ENCODE measurements at places on chromosomes 1 and 21. TPM values are rescaled to one million over a fixed set of nuclear protein-coding genes. Genes with fewer than 3 reads are reported as not detected.

The TMEM52 gene
- total RNA-seq, result 0.54 TPM

The KCNJ15 gene
- total RNA-seq, result not detected

The GATAD2B gene
- 2.3 TPM for total RNA-seq

The IL10 gene
- total RNA-seq, result not detected

The FCRL5 gene
- not detected for total RNA-seq

The PTGFR gene
- total RNA-seq, result 0.32 TPM

The NT5C1A gene
- total RNA-seq, result not detected

The PRRC2C gene
- total RNA-seq, result 49.9 TPM

The MTMR11 gene
- total RNA-seq, result 10.7 TPM

The RBP7 gene
- total RNA-seq, result not detected

The PTPRU gene
- total RNA-seq, result 23.5 TPM

The CROCC gene
- 3.1 TPM for total RNA-seq

The PALMD gene
- 30.0 TPM for total RNA-seq

The SAMD11 gene
- total RNA-seq, result 21.4 TPM

The DPM3 gene
- total RNA-seq, result 26.9 TPM

The EDN2 gene
- 0.81 TPM for total RNA-seq

The SH2D2A gene
- total RNA-seq, result 0.18 TPM

The POU3F1 gene
- total RNA-seq, result not detected

The ALPL gene
- total RNA-seq, result 11.3 TPM

The SPATA21 gene
- not detected for total RNA-seq

The KCNJ9 gene
- not detected for total RNA-seq

The CFAP45 gene
- total RNA-seq, result not detected

The LENEP gene
- not detected for total RNA-seq

The DNAJC16 gene
- total RNA-seq, result 20.6 TPM

The CAMK2N1 gene
- 5.4 TPM for total RNA-seq

The FCGR2B gene
- not detected for total RNA-seq

The ORC1 gene
- 2.0 TPM for total RNA-seq

The TMEM269 gene
- not detected for total RNA-seq

The GPR25 gene
- total RNA-seq, result not detected

The PCP4 gene
- not detected for total RNA-seq

The RER1 gene
- 97.8 TPM for total RNA-seq

The FAM177B gene
- not detected for total RNA-seq

The SYTL1 gene
- 0.65 TPM for total RNA-seq

The PTPN22 gene
- not detected for total RNA-seq

The WNT4 gene
- total RNA-seq, result not detected

The KLHL21 gene
- total RNA-seq, result 39.5 TPM

The TEX38 gene
- total RNA-seq, result not detected

The RGS1 gene
- not detected for total RNA-seq

The CELF3 gene
- not detected for total RNA-seq

The TGFB2 gene
- total RNA-seq, result 5.8 TPM

The CELA3A gene
- total RNA-seq, result not detected

The SRGAP2 gene
- 28.3 TPM for total RNA-seq

The CTSE gene
- total RNA-seq, result not detected

The SLC35A3 gene
- total RNA-seq, result 32.3 TPM

The ITPKB gene
- 15.9 TPM for total RNA-seq

The ZBTB8B gene
- total RNA-seq, result under 0.01 TPM

The CYP4B1 gene
- total RNA-seq, result not detected

The TMPRSS15 gene
- total RNA-seq, result not detected

The PRMT2 gene
- 97.0 TPM for total RNA-seq

The AADACL4 gene
- not detected for total RNA-seq

The NBPF6 gene
- total RNA-seq, result not detected

The MCOLN3 gene
- not detected for total RNA-seq

The DR1 gene
- total RNA-seq, result 40.2 TPM

The SLFNL1 gene
- total RNA-seq, result 0.16 TPM

Measured in cardiac atrium fibroblast (primary cell).